HS-5 (cell line): ENCODE measurements at places on chromosomes 16 and 17.

GRCh38 chr17:8226536-8227237, 16.3 kb upstream of the AURKB start:
- DNase-seq, result peak; percentile 86

- peak; percentile 5 for DNase-seq
These were observed 1070.0 kb downstream of the CDH11 start for GRCh38 chr16:64051824-64052223.

- no peak for DNase-seq
These were observed 9.8 kb upstream of the SLC6A2 start for GRCh38 chr16:55645986-55646385.

- no peak for DNase-seq
These were observed 80.2 kb downstream of the RPA1 start for GRCh38 chr17:1909985-1910384.

DNA sequence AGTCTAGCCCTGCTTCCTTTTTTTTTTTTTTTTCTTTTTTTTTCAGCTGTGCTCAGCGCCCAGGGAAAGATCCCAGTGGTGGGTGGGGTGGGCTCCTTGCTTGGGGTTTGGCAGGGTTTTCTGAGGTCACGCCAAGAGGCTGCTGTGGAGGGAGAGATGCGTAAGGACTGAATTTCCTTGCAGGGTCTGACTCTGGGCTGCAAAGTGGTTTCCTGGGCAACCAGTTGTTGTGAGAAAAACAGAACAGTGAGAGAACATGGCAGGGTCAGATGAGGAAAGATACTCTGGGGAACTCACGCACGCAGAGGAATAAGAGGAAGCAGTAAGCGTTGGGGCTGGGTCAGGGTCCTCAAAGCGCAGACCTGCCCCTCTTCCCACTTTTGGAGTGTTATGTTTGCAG, 119.5 kb downstream of the IRF8 start:
- no peak for DNase-seq

DNA sequence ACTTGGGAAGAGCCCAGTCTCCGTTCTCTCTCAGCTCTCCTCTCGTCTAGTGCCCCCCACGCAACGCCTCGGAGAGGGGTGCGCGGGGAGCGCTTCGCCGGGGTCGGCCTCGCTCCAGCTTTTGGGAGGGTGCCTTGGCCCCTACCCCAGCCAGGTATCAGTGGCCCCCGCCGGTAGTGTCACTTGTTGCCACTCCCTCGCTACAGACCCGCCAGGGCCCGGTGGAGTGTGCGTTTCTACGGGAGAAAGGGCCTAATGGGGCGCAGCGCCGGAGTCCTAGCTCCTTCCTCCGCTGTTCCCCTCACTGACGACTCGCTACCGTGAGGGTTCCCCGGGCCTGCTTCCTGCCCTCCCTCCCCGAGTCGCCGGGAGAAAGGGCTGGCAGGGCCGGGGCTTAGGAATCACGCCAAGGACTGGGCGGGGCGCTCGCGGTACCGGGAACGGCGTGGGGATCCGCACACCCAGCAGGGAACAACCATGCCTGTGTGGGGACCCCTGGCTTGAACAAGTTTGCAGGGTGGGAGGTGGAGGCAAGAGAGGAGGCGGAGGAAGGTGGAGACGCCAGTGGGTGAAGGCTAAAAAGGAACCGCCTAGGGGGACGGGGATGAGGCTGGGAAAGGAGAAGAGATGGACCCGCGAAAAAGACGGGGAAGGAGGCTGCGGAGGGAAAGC, 997 bp upstream of the CDH11 start:
- DNase-seq, result no peak

DNA sequence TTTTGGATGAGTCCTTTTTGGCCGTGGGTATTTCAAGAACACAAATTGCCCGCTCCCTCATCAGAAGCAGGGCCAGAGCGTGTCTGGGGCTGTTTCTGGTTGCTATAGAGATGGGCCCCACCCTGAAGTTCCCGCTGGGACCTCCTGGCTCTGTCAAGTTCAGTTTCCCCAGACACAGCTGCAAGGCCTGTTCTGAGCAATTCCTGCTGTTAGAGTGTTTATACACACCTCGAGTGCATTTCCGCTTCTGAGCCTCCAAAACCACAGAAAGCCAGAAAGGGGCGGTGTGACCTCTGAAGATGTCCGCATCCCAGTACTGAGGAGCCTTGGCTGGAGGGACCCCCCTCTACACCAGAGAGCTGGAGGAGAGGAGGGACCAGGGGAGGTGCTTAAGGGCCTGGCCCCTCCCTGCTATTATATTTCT, 9.3 kb upstream of the WBP2 start:
- no peak for DNase-seq

- DNase-seq, result no peak
These were observed 47.1 kb downstream of the NUP93 start for GRCh38 chr16:56777001-56777400.

DNA sequence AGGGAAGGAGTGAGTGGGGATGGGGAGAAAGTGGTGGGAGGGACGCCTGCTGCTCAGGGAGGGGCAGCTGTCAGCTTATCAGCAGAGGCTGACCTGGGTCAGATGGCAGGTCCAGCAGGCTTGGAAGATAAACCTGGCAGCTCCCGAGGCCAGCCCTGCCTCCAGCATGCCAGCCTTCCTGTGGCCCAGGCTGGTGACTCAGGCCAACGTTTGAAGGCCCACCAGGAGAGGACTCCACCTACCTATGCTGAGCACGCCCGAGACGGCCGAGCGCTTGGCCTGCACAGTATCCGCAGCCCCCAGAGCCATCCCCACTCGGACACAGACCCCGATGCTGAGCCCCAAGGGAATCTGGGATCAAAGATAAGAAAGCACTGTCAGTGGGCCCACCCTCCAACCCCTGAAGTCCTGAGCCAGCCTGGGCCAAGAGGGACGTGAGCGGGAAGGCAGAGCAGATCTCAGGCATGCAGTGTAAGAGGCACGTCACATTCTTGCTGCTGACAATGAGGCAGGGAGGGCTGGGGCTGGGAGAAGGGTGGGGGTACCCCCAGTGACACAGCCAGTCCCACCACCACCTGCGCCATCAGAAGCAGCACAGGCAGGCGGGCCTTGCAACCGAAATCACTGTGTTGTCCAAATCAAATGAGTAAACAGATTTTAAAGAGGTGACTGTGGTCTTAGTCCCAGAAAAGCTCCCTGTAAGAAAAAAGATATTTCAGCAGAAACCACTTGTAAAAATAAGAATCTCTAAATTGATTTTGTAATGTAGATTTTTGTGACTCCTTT, 12.4 kb downstream of the SLC47A2 start:
- no peak for DNase-seq

GRCh38 chr16:49498666-49499413, 125.2 kb downstream of the C16orf78 start:
- no peak for DNase-seq

GRCh38 chr16:4772351-4772750, 5.4 kb upstream of the ZNF500 start:
- no peak for DNase-seq

DNA sequence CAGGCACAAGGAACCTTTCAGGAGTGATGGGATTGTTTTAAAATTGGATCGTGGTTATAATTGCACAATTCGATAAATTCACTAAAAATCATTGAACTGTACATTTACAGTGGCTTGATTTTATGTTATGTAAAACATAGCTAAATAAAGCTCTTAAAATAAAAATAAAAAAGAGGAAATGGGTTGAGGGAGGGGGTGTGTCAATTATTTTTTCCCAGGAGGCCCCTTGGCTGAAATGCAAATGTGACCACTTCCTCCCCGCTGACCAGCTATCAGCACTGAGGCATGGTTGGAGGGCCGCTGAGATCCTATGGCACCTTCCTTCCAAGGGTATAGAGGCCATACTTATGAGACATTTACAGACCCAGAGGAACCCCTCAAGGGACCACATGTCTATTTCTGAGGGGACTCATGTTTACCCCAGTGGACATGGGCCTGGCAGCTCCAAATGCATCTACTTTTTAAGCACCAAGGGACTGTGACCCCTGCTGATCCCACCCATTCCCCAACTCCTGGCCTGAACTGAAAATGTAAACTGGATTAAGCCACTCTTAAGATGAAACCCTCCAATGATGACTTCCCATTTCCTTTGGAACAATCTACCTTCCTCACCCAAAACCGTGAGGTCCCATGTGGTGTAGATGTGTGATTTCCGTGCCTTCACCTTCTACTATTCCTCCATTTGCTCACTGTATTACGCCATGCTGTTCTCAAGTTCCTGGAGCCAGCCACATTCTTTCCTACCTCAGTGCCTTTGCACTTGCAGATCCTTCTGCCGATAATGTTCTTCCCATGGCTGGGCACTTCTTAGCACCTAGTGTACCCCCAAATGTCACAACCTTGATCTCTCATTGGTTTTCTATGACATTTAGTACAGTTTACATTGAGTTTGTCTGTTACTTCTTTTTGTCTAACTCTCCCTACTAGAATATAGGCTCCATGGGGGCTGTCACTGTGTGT, 2.8 kb upstream of the IL21R start:
- DNase-seq, result no peak

DNA sequence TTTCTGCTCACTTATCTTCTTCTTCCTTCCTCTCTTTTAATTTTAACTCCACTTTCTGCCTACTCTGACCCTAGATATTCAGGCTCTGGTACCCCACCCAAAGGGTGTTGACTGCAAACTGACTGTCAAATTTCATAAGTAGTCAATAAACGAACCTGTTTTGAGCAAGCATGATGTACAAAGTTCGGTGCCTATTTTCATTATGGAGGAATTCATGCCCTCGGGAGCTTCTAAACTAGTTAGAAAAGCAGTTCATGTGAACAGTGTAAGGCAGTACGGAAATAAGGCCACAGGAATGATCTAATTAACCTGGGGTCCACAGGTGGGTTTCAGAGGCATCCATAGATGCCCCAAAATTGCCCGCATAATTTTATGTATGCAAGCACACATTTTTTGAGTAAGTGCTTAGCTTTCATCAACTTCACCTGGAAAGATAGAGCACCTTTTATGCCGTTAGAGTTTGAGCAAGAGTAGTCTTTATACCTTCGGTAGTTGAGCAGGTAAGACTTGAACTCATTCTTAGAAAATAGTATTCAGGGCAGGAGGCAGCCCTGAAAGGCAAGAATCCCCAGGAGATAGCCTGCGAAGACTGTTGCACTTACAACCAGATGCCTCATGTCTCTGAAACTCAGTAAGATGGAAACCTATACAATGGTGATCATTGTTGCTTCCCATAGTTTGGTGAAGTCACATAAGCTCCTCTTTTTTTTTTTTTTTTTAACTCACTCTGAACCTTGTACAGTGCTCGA, 36.6 kb upstream of the TBX2 start:
- DNase-seq, result no peak

- no peak for DNase-seq
These were observed 15.4 kb downstream of the SCO1 start for GRCh38 chr17:10681866-10682446.

DNA sequence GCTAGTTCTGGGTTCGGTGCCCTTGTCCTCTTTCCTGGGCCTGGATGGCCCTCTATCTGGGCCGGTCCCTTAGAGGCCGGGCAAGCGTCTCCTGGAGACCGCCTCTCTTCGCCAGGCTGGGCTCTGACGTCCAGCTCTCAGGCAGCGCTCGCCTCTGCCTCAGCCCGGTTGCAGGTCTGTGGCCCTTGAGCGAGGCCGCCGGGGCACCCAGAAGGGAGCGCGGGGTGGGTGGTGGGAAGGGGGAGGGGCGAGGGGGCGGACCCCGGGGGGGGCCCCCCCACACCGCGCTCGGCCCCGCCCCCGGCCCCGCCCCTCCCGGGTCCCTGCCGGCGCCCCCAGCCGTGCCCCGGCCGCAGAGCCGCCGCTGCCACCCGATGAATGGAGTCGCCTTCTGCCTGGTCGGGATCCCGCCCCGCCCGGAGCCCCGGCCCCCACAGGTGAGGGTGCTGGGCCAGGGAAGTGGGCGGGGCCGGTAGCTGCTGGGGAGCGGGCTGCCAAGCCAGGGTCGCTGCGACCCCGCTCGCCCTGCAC, at the start of gene ARHGAP23:
Gene ARHGAP23, plus strand, starts transcription at position 353 of the 531 bp plus-strand sequence. Its CDS starts 22 bp downstream, at position 375.
- DNase-seq, result no peak

DNA sequence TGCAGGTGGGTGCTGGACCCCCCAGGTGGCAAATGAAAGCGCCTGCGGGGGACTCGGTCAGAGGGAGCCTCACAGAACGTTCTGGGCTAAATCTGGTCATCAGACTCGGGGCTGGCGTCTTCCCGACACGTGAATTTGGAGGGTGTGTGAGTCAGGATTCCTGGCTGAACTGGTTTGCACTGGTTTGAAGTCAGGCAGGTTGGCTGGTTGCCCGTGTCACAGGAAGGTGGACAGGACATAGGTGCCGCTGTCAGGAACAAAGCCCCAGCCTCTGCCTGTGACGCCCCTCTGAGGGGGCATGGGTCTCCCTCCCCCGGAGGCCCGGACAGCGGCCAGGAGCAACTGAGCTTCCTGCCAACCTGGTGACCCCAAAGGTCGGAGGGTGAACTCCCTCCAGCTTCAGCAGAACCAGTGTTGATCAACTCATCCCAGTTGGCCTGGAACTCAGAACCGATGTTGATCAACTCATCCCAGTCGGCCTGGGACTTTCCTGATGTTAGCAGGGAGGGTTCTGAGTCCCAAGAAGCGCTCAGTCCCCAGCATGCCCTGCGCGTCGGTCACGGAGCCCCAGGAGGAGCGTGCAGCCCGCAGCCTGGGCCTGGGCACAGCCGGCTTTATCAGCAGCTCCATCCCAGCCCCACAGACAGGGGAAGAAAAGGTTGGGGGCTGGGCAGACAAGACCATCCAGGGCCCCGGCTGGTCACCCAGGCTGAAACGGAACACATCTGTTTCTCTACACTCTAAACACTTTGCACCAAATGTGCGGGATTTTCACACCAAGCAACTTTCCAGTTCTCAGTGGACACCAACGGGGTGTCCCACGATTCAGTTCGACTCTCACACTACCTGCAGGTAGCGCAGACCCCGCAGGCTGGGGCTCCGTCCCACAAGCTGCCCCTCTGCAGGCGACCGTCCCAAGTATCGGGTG, 14.4 kb upstream of the METRNL start:
- no peak for DNase-seq

- peak; percentile 13 for DNase-seq
These were observed 174.8 kb downstream of the PRKCB start for GRCh38 chr16:24010440-24011089.

DNA sequence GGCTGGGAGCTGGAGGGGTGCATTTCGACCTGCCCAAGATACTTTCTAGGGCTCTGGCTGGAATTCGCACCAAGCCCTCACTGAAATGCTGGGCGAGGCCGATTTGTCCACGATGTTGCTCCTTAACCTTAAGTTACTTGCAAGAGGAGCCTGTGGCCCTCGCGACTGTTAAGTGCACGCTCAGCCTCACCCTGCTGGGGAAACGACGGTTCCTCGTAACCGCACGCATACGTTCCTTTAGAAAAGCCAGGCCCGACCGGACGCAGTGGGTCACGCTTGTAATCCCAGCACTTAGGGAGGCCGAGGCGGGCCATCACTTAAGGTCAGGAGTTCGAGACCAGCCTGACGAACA, 607 bp upstream of the NCOR1 start:
- no peak for DNase-seq
